RPMI8226 (cell line): ENCODE measurements at places on chromosomes 5 and 9.

GRCh38 chr9:93642961-93643360, 66.6 kb downstream of the PHF2 start:
- no peak for DNase-seq

DNA sequence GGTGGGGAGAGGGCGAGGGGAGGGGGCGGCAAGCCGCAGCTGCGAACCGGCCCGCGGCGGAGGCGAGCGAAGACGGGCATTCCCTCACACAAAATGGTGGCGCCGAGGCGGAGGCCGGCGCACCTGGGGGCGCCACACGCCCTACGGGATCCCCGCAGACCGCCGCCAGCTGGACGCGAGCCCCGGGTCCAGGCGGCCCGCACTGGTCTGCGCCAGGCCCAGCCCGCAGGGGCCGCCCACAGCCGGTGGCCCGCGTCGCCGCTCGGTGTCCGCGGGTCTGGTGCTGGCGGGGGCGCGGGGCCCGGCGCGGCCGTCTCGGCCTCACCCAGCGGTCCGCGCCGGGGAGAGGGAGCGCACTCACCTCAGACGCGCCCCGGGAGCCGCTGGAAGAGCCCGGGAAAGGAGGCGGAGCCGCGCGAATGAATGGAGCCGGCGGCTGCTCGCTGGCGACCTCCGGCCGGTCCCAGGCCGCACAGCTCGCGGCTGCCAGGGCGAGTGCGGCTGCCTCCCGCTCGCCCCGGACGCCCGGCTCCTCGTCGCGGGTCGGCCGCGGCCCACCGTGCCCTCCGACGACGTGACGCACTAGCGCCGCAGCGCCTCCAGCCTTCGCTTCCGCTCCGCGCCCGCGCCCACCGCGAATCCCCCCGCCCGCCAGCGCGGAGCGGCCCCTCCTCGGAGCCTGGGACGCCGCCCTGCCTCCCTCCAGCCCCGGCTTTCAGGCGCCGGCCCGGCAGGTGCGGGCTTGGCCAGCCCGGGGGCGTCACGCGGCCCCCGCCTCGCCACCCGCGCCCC, at the start of gene FAM169A:
Gene FAM169A, minus strand, starts transcription at position 584 of the 792 bp plus-strand sequence. CDS start 24,711 bp downstream, outside the sequence.
- DNase-seq = peak; percentile 25

DNA sequence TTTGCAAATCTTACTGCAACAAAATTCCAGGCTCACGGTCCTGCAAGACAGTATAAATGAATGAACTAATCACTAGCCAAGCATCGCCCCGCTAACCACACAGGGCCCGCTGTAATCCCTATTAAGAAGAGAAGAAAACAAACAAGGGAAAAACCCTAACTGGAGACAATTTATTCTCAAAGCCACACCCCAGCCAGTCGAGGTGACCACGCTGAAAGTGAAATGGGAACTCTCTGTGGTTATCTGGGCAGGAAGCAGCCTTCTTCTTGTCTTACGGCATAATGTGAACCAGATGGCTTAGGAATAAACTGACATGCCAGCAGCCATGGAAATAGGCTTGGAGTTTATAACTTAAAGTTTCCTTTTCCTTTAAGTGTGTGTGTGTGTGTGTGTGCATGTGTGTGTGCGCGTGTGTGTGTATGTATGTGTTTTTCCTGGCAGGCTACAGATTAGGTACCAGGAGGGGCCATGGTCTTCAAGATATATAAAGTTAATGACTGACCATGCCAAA, 120.2 kb downstream of the SEMA6A start:
- peak; percentile 68 for DNase-seq

DNA sequence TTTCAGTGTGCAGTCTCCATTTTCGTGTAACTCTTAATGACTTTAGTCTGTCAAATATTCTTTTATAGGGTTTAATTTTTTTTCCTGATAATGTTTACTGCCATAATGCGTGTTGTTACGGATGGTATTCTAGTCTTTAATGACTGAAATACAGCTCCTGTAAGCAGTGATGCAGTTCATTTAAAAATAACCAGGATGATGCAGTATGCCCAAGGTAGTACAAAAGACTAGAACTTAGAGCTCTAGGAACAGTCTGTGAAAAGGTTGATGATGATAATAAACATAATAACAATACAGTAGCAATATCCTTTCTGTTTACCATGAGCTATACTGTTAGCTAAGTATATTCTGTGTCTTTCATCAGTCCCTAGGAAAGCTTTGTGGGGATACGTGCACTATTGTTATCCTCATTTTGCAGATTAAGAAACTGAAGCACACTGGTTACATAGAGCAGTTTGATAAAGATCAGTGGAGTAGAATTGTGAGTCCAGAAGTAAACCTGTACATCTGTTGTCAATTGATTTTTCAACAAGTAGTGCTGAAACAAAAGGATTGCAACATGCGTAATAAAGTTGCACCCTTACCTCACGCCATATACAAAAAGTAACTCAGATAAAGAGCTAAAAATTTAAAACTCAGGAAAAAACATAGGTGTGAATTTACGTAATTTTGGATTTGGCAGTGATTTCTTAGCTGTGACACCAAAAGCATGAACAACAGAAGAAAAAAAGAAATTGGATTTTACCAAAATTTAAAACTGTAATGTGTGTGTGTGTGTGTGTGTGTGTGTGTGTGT, 64.5 kb downstream of the MTREX start:
- DNase-seq = no peak

DNA sequence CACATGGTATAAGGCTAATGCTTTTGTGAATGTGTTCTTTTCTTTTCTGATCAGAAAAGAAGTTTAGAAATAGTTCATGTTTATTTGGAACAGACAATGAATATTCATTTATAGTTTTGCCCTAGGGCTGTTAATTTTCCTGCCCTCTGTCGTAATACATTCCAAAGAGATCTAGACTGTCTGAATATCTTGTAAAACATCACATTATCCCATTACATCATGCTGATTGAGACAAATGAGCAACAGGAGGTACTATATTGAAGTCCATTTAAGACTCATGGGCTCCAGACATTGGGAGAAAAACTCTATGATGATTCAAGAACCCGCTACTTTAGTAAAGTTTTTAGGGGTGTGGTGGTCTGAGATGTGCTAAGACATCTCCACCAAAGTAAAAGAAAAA, 121.2 kb upstream of the MAP1B start:
- no peak for DNase-seq

DNA sequence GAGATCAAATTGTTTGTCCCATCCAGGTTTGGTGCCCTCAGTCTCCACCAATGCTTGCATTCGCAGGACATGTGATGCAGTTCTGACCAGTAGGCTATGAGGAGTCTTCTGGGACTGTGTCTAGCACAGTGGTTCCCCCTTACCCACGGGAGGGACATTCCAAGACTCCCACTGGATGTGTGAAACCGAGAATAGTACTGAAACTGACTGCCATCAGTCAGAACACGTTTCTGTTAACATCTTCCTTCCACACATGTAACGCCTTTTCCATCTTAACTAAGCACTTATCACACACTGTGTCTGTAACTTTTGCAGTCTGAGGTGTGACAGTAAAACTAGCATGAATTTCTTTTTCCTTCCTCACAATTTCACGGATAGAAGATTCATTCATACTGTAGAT, 74.7 kb downstream of the PTTG1 start:
- no peak for DNase-seq

- DNase-seq = no peak
Observed at GRCh38 chr5:133458435-133458834, 153.9 kb downstream of the FSTL4 start.

DNA sequence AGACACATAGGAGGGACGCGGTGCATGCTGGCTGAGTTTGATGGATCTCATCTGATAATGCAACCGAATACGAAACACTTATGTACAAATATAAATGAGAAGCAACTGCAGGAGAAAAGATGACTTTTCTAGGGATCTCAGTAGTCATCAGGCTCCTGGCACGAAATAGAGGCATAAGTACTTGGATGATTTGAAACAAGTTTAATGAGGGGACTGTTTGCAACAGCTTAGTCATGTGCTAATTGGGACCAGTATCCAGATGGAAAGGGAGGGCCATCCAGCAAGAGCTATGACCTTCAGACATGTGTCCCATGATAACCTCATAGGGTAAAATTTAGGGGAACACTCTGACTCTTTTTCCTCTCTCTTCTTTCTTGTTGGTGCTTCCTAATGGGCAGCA, 123.0 kb downstream of the EGFLAM start:
- no peak for DNase-seq

GRCh38 chr9:2634153-2634552, 12.6 kb downstream of the VLDLR start:
- no peak for DNase-seq

GRCh38 chr5:81450940-81451339, 57.0 kb upstream of the ACOT12 start:
- DNase-seq = no peak

DNA sequence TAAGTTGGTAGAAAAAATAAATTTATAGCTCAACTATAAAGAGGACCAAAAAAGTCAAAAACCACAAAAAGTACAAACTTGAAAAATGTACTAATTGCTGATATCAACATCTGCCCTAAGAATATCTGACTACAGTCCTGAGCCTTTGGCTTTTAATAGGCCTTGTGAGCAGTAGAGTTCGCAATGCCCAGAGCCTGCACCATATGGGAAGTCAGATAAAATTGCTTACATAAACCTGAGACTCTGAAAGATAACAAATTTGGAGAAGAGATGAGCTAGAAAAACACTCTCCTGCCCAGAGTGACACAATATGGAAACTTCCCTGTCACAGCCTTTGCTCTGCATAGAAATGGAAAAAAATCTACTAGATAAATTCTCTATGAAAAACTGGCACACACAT, 368.0 kb upstream of the GRIN3A start:
- no peak for DNase-seq

GRCh38 chr5:154370119-154370518, 75.7 kb upstream of the SAP30L start:
- no peak for DNase-seq

GRCh38 chr5:5688194-5688924, 265.9 kb downstream of the ICE1 start:
- DNase-seq = peak; percentile 18

DNA sequence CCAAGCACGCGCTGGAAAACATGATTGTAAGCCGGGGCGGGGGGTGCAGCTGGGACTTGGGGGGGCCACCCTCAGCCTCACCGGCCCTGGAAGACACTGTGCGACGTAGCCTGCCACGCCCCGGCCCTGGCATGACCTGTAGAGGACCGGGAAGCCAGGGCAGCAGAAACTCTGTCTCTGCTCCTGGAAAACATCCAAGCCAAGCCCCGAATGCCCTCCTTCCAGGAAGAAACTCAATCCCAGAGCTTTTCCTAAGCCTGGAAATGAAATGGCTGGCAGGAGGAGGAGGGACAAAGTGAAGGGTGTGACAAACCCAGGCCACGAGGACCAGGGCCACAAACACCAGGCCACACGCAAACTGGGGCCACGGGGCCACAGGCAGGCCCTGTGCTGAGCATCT, 55.4 kb downstream of the KCNT1 start:
- no peak for DNase-seq

- DNase-seq = no peak
Observed at GRCh38 chr5:179114756-179115155, 54.6 kb downstream of the ZNF354C start.

DNA sequence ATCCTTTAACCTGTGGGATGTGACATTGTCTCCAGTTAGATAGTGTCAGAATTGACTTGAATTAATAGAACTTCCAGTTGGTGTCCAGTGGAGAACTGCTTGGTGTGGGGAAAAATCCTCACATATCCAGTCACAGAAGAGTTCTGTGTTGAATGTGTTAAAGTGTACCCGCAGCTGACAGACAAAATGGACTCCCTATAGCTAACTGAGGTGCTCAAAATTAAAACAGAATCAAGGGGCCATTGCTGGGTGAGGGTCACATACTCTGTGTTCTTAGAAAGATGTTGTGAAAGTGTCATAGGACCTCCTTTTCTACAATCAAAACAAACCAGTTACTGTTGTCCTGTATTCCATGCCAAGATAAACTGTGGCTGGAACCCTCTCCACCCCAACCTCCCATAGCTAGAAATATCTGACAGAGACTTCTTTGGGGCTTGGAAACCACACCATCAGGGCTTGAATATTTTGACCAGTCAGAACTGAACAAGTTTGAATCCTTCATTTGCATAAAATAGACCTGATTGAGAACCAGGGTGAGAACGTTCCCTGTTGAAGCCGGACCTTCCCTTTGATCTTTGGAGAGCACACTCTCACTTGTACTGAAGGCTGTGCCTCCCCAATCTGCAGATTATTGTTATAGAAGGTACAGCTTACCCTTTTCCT, 164.0 kb upstream of the ZNF608 start:
- no peak for DNase-seq

- DNase-seq = peak; percentile 80
Observed at GRCh38 chr5:143052967-143053682, 282.9 kb downstream of the ARHGAP26 start.

- DNase-seq = no peak
Observed at GRCh38 chr5:147179562-147180147, 55.2 kb upstream of the STK32A start.

DNA sequence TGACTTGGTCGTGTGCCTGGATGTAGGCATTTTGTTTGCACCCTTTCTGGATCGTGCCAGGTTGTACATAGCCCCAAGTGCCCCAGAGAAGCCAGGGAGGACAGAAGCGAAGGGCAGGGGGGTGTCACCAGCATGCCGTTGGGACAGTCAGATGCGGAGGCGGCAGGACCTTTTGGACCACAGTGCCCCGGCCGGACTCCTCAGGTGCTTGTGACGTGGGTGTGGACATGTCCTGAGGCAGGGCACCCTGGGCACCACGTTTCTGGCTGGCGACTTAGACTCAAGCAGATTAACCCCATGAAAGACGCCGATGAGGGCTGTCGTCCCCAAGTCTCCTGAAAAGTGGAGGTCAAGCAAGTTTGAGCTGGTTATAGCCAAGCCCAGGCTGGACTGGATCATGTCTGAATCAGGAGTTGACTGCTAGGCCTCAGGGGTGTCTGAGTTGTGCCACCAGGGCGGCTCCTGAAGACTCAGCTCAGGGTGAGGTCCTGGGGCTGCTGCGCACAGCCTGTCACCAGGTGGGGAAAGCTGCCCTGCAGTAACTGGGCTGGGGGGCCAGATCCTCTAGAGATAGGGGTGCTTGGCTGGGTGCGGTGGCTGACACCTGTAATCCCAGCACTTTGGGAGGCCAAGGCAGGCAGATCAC, 42.0 kb downstream of the HABP4 start:
- DNase-seq = no peak

DNA sequence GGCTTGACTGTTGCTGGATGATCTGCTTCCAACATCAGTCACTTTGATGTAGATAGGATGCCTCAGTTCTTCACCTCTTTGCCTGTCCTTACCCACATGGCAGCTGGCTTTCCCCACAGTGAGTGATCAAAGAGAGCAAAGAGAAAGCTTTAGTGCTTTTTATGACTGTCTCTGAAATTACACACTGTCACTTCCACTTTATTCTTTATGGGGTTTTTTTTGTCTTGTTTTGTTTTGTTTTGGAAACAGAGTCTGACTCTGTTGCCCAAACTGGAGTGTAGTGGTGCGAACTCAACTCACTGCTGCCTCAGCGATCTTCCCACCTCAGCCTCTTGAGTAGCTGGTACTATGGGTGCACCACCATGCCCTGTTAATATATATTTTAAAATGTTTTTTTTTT, 32.4 kb upstream of the C5orf24 start:
- DNase-seq = no peak

- no peak for DNase-seq
Observed at GRCh38 chr5:137901011-137901817, 12.0 kb downstream of the PKD2L2 start.

- peak; percentile 29 for DNase-seq
Observed at GRCh38 chr9:20980832-20981455, 50.5 kb downstream of the HACD4 start.
